ENCODE measurements at places on chromosomes 13 and 19.

DNA sequence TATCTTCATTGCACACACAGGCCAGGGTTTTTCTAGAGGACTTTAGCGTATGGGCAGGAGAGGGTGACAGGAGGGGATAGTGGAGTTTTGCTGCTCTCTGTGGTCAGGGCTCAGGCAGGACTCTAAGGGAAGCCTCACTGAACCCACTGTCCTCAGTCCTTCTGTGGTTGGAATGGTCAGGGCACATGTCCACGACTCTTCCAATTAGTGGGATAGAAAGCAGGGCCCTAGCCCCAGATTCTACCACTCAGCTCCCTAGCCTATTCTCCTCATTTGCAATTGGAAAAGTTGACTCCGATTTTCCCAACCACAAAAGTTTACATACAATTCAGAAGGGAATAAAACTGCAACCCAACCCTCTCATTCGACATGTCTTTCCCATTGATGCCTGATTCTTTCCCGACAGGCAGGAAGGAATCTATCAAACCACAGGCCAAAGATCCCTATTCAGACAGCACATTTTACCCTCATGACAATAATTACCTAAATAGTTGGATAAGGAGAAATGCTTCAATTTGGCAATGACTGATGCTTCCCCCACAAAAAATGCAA is 38.2 kb downstream of the TGDS start:
- no peak for DNase-seq

GRCh38 chr19:46537136-46538097 is 41.8 kb upstream of the PNMA8B start:
- DNase-seq = peak; percentile 54

DNA sequence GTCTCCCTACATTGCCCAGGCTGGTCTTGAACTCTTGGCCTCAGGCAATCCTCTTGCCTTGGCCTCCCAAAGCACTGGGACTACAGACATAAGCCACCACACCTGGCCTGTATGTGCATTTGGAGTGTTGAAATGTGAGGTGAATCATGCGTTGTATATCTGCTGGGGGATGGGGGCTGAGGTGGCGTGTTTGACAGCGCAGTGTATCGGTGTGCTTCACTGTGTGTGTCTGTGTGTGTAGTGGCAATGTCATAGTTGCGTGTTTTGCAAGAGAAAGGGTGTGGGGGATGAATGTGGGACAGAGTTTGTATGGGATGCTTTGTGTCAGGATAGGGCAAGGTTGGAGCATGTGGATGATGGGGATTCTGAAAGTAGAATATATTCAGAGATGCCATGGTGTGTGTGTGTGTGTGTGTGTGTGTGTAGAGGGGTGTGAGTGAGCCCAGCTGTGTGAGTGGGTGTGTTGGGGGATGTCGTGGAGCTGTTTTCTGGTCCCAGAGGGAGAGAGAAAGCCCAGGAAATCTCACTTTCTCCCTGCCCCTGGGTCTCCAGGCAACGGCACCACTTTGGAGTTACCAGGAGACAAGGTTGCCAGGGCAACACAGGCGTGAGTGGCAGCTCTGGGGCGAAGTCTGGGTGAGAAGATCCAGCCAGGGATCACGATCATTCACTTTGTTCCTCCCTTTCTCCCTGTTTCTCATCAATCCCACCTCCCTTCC is 1.1 kb upstream of the SWSAP1 start:
- DNase-seq = no peak

GRCh38 chr19:51807111-51807701 is 12.2 kb downstream of the FPR3 start:
- no peak for DNase-seq

- DNase-seq = no peak
Observed at GRCh38 chr19:17107546-17108452, 32.2 kb downstream of the MYO9B start.

DNA sequence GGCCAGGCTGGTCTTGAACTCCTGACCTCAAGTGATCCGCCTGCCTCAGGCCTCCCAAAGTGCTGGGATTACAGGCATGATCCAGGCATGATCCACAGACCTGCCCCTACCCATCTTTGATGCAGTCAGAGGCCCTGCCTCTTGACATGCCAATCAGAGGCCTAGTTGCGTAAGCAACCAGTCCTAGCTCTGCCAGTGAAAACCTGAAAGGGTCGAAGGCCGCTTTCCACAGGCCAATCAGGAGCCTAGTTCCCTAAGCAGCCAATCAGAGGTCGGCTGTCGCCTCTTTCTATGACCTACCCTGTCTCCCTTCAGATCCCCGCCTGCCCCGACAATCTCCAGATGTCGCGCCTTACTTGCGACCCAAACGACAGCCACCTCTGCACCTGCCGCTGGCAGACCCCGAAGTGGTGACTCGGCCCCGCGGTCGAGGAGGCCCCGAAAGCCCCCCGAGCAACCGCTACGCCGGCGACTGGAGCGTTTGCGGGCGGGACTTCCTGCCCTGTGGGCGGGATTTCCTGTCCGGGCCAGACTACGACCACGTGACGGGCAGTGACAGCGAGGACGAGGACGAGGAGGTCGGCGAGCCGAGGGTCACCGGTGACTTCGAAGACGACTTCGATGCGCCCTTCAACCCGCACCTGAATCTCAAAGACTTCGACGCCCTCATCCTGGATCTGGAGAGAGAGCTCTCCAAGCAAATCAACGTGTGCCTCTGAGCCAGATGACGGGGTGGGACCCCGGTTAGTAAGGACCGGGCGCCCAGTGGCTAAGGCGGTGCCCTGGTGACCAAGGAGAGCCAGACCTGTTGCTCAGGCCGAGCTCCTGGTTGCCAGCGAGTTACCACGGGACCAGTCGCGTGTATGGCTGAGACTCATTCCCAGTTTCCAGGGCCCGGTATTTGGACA is 6.3 kb downstream of the SYDE1 start:
- DNase-seq = no peak

DNA sequence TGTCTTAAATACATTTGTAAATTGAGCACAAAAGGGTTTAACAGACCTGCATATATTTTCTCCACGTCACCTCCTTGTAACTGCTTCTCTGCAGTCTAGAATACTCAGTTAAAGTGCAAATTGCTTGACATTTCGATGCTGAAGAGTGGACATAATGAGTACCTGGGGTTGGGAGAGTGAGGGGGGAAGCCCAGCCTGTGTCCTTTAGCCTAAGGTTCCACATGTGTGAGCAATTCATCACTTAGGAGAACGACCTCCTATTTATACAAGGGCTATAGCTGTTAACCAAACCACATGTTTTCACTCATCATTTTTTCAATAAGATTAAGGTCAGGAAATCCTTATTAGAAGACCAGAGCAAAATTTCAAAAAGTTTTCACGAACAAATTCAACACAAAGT is 29.5 kb downstream of the PCDH9 start:
- DNase-seq = no peak

DNA sequence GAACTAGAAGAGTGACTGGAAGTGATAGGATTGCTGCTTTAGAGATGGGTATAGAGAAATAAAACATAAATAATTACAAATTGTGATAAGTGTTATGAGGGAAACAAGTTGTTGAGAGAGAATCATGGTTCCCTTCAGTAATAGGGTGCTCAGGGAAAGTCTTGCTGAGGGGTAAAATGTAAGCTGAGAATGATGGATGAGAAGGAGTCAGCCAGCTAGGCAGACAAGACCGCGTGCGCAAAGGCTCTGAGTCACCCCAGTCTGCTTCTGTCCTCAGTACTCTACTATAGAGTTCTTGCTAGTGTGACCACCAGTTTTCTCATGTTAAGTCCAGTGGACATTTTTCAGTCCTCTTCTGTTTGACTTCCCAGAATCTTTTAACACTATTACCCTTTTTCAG is 39.5 kb downstream of the PCCA start:
- no peak for DNase-seq

- DNase-seq = peak; percentile 4
Observed at GRCh38 chr19:43983544-43983911, 460 bp upstream of the ZNF155 start.

DNA sequence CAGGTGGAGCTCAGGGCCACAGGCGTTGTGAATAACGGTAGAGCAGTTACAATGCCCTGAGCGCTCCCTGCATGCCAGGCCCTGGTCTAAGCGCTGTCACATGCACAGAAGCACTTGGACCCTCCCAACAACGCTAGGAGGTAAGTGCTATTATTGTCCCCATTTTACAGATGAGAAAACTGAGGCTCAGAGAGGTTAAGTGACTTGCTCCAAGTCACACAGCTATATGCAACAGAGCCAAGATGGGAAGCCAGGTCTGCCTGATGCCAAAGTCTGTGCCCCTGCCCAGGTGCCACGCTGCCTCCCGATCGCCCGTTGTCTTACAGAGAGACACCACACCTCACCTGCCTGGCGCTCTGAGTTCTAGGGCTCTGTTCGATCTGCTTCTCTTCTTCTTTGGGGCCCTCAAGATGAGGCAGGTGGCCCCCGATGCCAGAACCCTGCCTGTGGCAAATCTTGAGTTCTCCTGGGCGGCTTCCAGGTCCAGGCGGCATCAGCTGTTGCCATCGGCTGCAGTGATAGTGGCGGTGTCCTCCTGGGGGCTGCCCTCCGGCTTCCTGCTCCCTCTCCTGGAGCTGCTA is 20.0 kb downstream of the YIPF2 start:
- no peak for DNase-seq

- DNase-seq = no peak
Observed at GRCh38 chr13:30600496-30600895, 17.2 kb upstream of the USPL1 start.

GRCh38 chr13:56314765-56315164 is 826.0 kb upstream of the PRR20A start:
- DNase-seq = no peak

DNA sequence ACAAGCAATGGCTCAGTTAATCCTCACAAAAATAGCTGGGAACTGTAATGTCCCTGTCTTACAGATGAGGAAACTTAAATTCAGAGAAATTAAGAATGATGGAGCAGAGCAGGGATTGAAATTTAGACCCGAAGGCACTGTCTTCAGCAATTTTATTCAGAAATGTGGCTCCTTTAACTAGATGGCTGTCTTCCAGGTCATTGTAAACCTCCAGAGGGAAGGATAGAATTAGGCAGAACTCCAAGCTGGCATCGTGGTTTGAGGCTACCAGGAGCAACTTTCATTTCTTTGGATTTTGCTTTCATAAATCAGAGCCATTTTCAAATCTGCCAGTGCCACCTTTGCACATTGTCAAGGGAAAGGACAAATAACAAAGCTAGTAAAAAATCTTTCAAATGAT is 339.0 kb downstream of the DCT start:
- no peak for DNase-seq

DNA sequence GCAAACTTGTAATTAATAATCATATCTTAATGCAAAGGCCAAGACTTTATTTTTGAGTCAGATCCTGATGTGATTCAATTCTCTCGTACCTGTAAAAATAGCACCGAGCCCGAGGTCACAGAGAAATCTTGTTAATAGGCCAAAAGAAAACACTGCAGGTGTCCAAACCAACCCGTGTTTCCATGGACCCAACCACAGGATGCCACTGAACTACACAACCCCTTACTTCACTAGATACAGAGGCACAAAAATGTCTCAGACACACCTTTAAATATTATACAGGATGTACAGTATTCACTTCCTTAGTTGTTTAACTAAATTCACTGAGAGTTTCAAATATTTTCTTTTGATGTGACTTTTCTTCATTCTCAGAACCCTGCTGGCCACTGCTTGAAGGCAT is 530.9 kb downstream of the MYO16 start:
- DNase-seq = no peak

DNA sequence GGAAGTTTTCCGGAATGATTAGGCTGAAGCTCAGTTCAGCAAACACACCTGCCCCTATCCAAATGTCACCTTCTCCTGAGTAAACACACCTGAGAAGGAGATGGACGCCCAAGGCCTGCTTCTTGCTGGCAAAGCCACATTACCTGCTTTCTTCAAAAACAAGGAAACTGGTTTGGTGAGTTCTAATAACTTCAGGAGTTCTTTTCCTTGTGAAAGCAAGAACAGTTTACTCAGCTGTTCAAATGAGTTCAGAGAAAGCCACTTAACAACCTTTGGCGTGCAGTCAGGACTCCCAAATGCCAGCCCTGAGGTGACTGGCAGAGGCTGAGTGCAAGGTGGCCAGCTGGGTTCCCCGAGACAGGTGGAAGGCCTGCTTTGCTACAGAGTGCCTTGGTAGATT is 160.5 kb downstream of the STK24 start:
- no peak for DNase-seq

- DNase-seq = peak; percentile 20
Observed at GRCh38 chr19:9850235-9850959, 15.3 kb downstream of the PIN1 start.
